ENCODE measurements at places on chromosomes 11 and 22. TPM values are rescaled to one million over a fixed set of nuclear protein-coding genes. Genes with fewer than 3 reads are reported as not detected.

OR5A1 gene
- total RNA-seq = 1.3 TPM

AMBRA1 gene
- 55.6 TPM for total RNA-seq

ROBO4 gene
- 5.7 TPM for total RNA-seq

OLFML1 gene
- total RNA-seq = 2.9 TPM

TSSK2 gene
- total RNA-seq = 66.0 TPM

PATE4 gene
- total RNA-seq = 0.79 TPM

DNA sequence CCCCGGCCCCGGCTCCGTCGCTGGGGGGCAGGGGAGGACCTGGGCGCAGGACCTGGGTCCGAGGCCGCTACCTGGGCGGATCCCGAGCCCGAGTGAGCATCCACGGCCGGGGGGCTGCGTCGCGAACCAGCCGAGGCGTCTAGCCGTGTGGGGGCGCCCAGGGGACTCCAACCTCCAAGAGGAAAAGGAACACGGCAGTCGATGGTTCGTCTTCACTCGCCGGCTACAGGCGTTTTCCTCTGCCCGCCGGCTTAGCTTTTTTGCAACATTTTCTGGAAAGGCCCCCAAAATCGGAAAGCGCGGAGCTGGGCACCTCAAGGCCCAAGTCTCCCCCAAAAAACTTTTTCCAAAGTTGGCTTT lies 666 bp downstream of the PDGFB start:
- no peak for DNase-seq

GRCh38 chr11:7332962-7333361 lies 81.3 kb downstream of the SYT9 start:
- no peak for DNase-seq

DNA sequence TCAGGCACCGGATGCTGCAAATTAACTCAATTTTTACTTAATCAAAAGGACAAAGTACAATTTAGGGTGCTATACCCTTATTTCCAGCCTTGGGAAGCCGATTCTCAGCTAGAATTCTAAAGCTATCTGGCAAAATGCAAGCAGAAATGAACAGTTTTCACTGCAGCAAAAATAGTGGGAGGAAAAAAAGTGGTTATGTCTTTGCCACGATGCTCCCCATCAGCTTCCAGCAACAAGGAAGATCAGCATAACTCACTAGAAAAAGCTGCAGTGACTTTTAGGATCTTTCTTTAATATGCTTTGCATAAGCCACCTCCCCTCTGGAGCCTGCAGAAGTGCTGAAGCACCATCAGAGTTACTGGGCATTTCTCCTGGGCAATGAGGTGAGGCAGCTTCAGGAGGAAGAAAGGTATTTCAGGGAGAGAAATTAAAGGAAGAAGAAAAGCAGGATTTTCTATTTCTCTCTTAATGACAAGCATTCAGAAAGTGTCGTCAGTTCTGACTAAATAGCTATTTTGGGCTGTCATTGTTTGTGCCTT lies 702.9 kb downstream of the DLG2 start:
- DNase-seq = no peak

- no peak for DNase-seq
Measured at GRCh38 chr22:17921871-17922821, 102.2 kb downstream of the MICAL3 start.

DNA sequence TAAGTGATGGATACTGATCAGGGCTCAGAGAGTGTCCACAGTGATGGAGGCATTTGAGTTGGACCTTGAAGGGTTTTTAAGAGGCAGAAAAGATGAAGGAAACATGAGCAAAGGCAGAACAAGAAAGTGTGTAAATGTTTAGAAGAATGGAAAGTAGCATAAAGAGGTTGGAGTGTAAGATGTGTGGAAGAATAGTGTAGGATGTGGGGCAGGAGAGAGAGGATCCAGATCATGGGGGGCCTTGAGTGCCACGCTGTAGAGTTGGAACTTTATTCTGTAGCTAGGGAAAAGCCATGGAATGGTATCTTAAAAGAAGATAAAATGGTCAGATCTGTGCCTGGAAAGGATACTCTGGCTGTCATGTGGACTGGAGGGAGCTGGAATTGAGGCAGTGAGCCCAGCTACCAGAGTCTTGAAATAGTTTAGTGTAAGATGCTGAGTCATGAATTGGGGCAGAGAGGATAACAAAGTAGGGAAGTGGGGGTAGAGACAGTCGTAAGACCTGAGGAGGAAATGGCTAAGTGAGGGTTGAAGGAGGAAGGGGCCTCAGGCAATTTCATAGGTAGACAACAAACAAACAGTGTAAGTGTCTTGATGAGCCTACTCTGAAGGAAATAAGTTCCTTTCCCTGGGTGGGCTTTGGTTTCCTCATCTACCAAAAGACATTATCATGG lies 6.7 kb downstream of the KCNE3 start:
- DNase-seq = no peak

DNA sequence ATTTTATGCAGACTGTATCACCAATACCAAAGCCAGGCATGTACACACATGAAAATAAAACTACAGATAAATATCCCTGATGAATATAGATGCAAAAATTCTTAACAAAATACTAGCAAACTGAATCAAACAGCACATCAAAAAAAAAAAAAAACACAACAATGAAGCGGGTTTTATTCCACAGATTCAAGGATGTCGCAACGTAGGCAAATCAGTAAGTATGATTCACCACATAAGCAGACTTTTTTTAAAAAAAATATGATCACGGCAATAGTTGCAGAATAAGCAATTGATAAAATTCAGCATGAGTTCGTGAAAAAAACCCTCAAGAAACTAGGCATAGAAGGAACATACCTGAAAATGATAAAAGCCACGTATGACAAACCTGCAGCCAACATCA lies 21.3 kb downstream of the OR51F1 start:
- DNase-seq = no peak

- DNase-seq = no peak
Measured at GRCh38 chr11:60844870-60845221, 2.9 kb downstream of the CCDC86 start.

DNA sequence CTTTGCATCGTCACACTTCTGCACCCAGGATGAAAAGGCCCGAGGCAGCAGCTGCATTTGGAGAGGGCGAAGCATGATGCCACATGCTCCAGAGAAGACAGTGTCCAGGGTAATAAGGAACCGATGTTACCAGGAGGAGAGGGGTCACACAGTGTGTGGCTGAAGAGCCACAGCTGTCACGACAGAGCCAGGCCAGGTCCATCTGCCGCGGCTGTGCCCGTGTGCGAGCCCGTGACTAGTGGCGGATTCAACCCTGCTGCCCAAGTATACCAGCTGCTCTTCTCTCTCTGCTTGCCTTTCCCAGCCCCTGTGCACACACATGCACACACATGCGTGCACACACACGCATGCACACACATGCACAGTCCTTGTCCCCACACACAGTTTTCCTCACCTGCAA lies 1432.5 kb downstream of the BRD1 start:
- DNase-seq = no peak
